ENCODE measurements at places on chromosomes 11 and 22. TPM values are rescaled to one million over a fixed set of nuclear protein-coding genes. Genes with fewer than 3 reads are reported as not detected.

The GGTLC3 gene
- not detected for polyA plus RNA-seq

The OTOG gene
- polyA plus RNA-seq, result not detected

The ANO1 gene
- 6.8 TPM for polyA plus RNA-seq

The DUSP8 gene
- polyA plus RNA-seq, result 13.3 TPM

The CARD18 gene
- not detected for polyA plus RNA-seq

The OR4C11 gene
- polyA plus RNA-seq, result not detected

The SHISA8 gene
- 0.95 TPM for polyA plus RNA-seq

The LARGE1 gene
- 23.8 TPM for polyA plus RNA-seq

The TST gene
- polyA plus RNA-seq, result 67.9 TPM

The HBG2 gene
- 0.27 TPM for polyA plus RNA-seq

The MFRP gene
- polyA plus RNA-seq, result 0.02 TPM

The CHRM1 gene
- 0.07 TPM for polyA plus RNA-seq

The FXYD2 gene
- polyA plus RNA-seq, result 2.1 TPM

The RTN4RL2 gene
- polyA plus RNA-seq, result 0.97 TPM

The RFPL3 gene
- not detected for polyA plus RNA-seq

The FGF19 gene
- polyA plus RNA-seq, result not detected

The OR5AK2 gene
- polyA plus RNA-seq, result not detected

The CDPF1 gene
- 10.5 TPM for polyA plus RNA-seq

The TCN1 gene
- polyA plus RNA-seq, result not detected

The PDGFB gene
- polyA plus RNA-seq, result 15.4 TPM

The MS4A6E gene
- polyA plus RNA-seq, result not detected

The OR51B2 gene
- not detected for polyA plus RNA-seq

The DMC1 gene
- 6.5 TPM for polyA plus RNA-seq

The XKR3 gene
- not detected for polyA plus RNA-seq

The GRAP2 gene
- 1.6 TPM for polyA plus RNA-seq

The ACTN3 gene
- polyA plus RNA-seq, result 0.05 TPM

The C11orf58 gene
- polyA plus RNA-seq, result 124 TPM

The NPTXR gene
- polyA plus RNA-seq, result 32.3 TPM

The KCNK7 gene
- polyA plus RNA-seq, result 0.18 TPM

The FAM227A gene
- 0.23 TPM for polyA plus RNA-seq

The OR52E8 gene
- polyA plus RNA-seq, result not detected

The ATG16L2 gene
- polyA plus RNA-seq, result 19.1 TPM

The PNPLA3 gene
- 0.48 TPM for polyA plus RNA-seq

The IGLL1 gene
- polyA plus RNA-seq, result not detected

The MOGAT2 gene
- polyA plus RNA-seq, result 0.11 TPM

The TUB gene
- 10.0 TPM for polyA plus RNA-seq

The BCO2 gene
- 70.8 TPM for polyA plus RNA-seq

The MMP11 gene
- polyA plus RNA-seq, result 5.9 TPM

All from right cardiac atrium (tissue), 5 donors.